Calu3 (cell line): ENCODE measurements at places on chromosomes 5 and 9. TPM values are rescaled to one million over a fixed set of nuclear protein-coding genes. Genes with fewer than 3 reads are reported as not detected.

Gene KIAA0825
- total RNA-seq: 1.4 and 1.9 TPM in 2 replicates

Gene KCNMB1
- not detected in 2 replicates for total RNA-seq

Gene PHAX
- 60.2 and 63.6 TPM in 2 replicates for total RNA-seq

Gene F2RL1
- total RNA-seq: 122 and 147 TPM in 2 replicates

Gene DDX4
- total RNA-seq: not detected in 2 replicates

Gene CDKN2A
- total RNA-seq: 257 and 284 TPM in 2 replicates

Gene IDNK
- total RNA-seq: 3.7 and 4.2 TPM in 2 replicates

Gene SLC23A1
- total RNA-seq: 0.80 and 2.8 TPM in 2 replicates

Gene LRRC70
- 1.1 and 2.1 TPM in 2 replicates for total RNA-seq

DNA sequence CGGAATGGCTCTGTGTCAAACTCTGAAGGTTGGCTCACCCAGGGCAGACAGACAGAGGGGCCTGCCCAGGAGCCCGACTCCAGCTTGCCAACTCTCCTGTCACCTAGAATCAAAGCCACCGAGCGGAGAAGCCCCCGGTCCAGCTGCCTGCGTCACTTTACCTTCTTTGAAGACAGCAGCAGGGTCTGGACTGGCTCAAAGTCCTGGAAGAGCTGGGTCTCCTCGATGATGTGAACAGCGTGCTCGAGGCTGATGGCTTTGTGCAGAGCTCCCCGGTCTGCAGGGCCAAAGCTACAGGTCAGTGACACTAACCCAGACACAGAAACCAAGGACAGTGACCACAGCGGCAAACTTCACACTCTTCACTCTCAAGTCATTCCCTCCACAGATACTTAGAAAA, 67.9 kb downstream of the SECISBP2 start:
- no peak for DNase-seq

DNA sequence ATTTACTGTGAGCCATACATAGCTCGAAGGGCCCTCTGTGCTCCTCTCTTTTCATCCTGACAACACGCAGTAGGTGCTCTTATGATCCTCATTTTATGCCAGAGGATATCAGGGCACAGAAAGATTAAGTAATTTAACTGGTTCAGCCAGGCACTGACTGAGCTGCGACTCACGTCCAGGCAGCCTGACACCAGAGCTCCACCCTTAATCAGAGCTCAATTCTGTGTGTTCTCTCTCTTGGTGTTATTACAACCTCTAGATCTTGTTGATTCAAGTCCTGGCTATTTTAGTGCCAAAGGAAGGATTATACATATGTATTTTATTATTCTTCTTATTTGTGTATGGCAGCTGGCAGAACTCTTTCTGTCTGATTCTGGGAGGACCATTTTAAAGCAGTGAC, 59.7 kb downstream of the OSMR start:
- DNase-seq: no peak

- DNase-seq: no peak
Observed at GRCh38 chr5:98050583-98050982, 722.9 kb upstream of the RGMB start.

DNA sequence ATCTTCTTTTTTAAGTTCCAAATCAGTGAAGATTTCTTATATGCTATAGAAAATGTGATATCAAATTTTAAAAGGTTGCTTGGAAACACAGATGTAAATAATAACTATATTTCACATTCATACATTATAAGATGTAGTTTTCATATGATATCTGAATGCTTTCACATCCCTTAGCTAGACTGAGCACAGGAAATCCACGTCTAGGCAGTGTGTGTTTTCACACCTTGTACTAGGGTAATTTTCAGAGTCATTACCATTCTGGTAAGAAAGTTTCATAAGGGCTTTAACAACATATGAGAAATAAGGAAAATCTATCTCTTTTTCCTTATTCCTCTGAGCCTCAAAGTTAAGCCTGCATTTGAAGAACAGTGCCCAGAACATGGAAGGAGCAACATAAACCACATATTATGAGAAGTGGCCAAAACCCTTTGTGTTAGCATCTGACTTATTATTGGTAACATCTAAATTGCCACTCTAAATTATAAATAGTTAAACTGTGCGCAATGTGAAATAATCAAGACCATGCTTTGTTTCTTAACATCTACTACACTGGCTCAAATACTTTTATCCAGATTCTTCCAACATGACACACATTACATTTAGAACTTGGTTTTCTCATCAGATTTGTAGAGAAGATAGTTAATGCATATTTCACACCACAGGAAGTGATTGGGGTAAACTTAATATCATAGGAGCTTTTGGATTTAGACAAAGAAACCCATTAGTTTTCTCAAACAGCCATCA, 113.3 kb downstream of the PPP2R2B start:
- no peak for DNase-seq

DNA sequence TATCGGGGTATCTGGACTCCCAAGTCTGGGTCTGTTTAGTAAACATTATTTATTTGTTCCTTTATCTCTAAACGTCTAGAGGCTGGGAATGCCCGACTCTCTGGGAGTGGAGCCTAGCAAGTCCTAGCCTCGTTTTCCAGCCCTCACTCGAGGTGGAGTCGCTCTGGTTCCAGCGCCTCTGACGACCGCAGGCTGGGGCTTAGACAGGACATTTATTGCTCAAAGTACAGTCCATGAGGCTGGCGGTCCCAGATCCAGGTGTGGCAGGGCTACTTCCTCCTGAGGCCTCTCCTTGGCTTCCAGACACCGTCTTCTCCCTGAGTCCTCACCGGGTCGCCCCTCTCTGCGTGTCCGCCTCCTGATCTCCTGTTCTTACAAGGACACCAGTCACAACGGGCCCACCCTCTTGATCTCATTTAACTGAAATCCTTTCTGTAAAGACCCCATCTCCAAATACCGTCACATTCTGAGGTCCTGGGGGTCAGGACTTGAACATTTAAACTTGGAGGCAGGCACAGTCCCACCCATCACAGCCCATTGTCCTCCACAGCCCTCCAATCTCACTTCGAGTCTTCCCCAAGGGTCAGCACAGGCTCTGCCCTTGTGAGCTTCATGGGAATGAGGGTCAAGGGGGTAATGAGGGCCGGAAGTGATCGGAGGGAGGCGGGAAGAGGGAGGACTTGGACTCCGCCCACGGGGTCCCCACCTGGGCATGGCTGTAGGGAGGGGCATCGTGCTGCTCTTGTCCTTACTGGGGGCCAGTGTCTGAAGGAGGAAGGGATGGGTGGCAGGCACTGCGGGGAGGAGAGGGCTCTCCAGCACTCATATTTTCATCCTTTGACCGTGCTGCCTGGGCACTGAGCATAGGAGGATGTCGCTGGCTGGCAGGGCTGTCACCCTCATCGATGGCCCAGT, 12.2 kb upstream of the CLPTM1L start:
- DNase-seq: no peak

DNA sequence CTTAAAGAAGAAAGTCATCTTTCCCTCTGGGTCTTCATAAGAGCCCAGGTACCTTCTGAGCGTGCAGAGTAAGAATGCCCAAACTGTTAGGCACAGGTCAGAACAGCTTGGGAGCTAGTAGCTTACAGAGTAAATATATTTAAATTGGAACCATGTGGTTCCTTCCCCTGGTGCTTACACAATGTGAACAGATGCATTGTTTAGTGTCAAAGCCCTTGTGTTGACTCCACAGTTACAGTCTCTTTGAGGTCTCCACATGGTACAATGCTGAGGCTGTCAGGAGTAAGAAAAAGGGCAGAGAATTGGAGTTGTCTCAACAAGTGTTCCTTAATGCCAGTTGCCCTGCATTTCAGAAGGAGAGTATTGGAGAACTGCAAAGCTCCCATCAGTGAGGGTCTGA, 188.5 kb downstream of the PAPPA start:
- DNase-seq: no peak

DNA sequence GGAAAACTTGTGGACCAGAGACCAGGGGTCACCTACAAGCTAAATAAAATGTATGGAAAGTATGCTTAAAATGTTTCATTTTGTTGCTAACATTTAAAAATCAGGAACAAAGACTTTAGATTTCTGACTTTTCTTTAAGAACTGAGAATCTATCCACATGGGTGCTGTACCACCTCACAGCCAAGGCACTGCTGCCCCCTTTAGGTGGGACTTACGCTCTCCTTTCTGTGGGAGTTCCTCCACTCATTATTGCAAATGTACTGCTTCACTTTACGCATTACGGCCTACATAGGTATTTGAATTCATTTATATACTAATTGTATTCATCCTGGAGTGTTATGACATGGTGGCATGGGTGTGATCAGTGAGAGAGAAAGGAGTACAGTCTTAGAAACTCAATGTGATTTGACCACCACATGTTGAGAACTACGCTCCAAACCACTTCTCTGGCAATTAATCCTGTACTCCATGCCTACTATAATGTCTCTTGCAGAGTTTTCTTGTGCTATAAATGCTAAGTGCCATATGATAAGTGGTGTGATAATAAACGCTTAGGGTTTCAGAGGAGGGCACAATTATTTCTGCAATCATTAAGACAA, 24.7 kb upstream of the CETN3 start:
- peak; percentile 76 for DNase-seq

- DNase-seq: no peak
Observed at GRCh38 chr9:94643176-94643575, 3.9 kb upstream of the FBP1 start.

GRCh38 chr9:121085661-121086060, 10.9 kb downstream of the CNTRL start:
- DNase-seq: no peak

GRCh38 chr5:167509076-167509475, 782.4 kb upstream of the WWC1 start:
- DNase-seq: no peak

- DNase-seq: no peak
Observed at GRCh38 chr9:77872863-77873262, 158.7 kb downstream of the GNAQ start.

DNA sequence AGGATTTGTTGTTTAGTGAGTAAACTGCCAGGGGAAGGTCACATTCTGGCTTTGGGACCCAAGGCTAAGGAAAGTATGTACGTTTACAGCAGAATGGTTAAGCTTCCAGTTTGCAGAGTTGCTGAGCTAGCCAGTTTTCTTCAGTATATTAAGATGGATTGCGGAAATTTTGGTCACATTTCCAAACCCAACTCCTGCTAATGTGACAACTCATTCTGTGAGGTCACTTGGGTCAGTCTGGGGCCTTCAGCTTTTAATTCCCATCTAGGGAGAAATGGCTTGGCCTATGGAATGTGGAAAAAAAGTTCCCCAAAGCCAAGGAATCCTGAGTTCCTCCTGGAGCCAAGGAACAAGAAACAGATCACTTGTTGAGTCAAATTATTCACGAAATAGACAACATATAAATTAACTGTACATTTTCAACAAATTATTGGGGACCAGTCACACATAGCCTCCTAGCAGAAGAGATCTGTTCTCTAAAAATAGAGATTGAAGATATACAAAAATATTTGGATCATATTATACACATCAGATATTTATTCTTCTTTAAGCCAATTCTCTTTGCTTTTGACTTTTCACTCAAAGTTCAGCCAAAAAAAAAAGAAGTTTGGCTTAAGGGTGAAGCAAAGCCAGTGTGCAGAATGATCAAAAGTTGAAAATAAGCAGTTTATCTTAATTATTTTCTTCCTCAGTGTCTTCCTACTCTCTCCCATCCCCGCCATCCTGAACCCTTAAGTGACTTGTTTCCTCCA, 8.8 kb downstream of the KCNV2 start:
- no peak for DNase-seq

DNA sequence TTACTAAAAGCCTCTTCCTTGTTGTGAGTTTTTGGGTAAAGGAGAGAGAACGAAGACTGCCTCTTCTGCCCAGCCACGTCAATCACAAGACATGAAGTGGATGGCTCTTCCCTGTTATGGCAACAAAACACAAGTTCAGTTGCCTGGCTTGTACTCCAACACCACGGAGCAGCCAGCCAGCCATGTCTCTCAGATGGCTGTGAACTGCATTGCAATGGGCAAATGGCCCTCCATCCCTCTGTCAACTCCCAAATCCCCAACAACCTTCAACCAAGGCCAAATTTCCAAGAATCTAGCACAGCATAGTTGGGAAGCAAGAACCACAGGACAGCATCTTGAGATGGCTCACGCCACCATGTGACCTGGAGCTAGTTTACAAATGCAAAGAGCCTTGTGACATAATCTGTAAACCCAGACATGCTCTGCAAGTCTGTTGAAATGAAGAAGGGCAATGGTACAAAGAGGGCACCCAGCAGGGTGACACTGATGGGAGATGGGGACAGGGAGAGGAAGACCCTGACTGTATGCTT, 53.9 kb downstream of the ZNF366 start:
- DNase-seq: no peak

GRCh38 chr5:172630082-172630481, 11.0 kb upstream of the NEURL1B start:
- no peak for DNase-seq

DNA sequence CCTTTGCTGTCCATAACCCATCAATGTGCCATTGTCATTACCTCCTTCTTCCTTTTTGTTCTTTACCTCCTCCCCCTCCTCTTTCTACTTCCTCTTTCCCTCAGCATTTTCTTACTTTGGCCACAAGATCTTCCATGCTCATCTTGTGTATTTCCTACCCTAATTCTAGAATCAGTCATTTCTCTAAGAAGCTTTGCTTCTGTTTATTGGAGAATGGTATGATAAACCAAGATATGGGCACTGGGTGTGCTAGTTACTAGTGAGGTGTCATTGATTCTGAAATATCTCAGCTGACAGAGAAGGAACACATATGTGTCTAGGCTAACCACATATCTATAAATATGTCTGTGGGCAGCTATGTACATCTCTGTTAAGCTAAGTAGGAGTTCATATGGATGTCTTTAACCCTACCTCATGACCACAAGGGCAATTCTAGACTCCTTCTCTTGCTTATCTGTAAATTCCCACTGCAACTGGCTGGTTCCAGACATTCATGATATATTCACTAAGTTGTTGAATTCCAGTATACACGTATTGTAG, 2051.3 kb upstream of the CDH9 start:
- no peak for DNase-seq

DNA sequence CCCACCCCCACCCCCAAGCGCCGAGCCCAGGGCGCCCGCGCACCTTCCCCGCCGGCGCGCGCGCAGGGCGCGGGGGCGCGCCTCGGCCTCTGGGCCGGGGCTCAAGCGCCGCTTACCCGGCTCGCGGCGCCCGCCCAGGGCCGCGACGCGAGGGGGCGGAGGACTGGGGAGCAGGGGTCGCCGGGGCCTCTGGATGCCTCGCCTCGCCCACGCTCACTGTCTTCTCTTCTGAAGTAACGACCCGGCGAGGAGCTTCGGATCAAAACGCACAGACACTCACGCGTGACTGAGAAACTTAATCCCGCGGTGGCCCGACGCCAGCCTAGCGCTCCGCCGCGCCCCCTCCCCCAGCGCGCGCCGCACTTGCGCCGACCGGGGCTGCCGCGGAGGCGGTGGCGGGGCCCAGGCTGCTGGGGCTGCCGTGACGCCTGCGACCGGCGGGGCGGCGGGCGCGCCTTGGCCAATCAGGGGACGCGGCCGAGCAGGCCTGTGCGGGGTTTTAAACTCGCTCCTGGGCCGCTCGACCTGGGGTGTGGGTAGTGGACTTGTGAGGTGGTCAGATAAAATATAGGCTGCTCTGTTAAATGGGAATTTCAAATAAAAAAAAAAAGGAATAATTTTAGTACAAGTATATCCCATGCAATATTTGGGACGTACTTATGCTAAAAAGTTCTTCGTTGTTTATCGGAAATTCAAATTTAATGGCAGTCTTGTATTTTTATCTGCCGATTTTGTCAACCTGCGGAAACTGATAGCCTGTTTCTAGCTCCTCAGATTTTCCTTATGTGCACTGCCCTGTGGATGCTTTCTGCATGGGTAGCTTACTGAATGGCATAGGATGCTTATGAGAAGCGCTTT, at the start of gene MPDZ:
MPDZ (minus strand) TSS at position 409 of the 858 bp plus-strand sequence. CDS start 29,377 bp downstream, outside the sequence.
- no peak for DNase-seq

GRCh38 chr5:158514986-158515359, 584.7 kb downstream of the EBF1 start:
- DNase-seq: no peak
